ENCODE measurements at places on chromosomes 2 and 18.

GRCh38 chr2:101818531-101819451 lies 121.3 kb downstream of the MAP4K4 start:
- no peak for DNase-seq

DNA sequence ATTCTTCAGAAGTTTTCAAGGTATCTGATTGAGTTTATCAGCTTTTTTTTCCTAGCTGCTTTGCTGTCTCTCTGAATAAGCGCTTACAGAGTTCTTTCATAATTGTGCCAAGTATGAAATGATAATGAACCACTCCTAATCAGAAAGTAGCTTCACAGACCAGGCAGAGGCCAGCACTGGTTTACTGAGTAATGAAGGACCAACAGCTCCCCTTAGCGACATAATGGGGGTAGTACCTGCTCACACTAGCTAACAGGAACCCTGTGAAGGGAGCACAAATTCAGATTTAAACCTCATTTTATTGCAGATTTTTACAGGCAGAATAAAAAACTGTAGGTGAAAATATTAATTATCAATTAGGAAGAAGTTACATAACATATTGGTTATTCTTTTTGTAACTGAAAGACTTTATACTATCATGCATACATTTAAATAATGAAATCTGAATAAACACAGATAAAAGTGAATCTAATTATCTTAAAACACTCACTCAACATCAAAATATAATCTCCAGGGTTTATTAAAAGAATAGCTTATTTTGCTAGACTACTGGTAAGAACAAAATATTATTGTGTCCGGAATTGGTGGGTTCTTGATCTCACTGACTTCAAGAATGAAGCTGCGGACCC lies 53.7 kb upstream of the LRRC30 start:
- DNase-seq = peak; percentile 85

- DNase-seq = no peak
Observed at GRCh38 chr2:187037310-187037709, 188.3 kb upstream of the ZSWIM2 start.

GRCh38 chr2:11862049-11862448 lies 115.6 kb downstream of the LPIN1 start:
- no peak for DNase-seq

DNA sequence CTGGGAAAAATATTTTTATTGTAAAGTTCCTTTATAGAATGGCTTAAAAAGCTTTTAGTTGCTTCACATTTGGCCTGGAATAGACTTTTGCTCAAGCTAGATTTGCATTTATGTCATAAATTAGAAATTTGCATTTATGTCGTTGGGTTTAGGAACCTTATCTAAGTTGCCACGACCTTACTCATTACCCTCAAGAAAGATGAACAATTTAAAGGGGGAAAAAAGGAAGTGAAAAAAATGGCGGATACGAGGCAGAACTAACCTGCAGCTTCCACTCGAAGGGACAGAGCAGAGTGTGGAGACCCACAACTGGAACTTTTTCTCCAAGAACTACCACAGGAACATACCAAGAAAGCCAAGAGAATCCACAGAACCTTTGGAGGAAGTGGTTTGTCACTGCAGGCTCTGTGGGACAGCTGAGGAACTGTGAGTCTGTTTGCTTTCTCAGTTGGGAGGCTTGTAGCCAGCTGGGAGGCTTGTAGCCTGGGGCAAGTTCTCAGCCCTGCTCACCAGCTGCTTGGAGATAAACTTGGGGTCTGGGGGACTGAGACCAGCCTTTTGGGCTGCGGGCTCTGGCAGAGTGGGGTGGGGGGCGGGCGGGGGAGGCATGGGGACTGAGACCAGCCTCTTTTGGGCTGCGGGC lies 349.9 kb upstream of the MEIS1 start:
- DNase-seq = no peak

GRCh38 chr2:144481666-144482065 lies 38.3 kb downstream of the ZEB2 start:
- no peak for DNase-seq

- DNase-seq = no peak
Observed at GRCh38 chr2:94979406-94980375, 45.8 kb upstream of the MAL start.

DNA sequence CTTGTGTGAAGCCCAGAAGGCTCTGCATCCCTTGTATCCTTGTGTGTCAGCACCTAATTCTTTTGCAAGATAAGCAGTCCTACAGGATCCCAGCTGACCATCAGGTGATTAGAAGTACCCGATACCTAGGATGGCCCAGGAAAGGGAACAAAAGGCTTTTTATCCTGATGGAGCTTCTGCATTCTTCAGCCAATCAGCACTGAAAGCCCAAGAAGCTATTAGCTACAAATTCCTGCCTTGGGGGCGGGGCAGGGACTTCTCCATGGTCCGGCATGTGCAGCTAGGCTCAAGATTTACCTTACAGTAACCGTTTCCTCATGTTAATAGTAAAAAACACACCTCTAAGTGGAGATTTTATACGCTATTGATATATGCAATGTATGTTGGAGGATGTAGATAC lies 264.6 kb upstream of the THUMPD2 start:
- peak; percentile 22 for DNase-seq

GRCh38 chr2:107088156-107088555 lies 202.2 kb upstream of the ST6GAL2 start:
- no peak for DNase-seq

GRCh38 chr2:241988146-241988545 lies 118.6 kb downstream of the RTP5 start:
- no peak for DNase-seq

DNA sequence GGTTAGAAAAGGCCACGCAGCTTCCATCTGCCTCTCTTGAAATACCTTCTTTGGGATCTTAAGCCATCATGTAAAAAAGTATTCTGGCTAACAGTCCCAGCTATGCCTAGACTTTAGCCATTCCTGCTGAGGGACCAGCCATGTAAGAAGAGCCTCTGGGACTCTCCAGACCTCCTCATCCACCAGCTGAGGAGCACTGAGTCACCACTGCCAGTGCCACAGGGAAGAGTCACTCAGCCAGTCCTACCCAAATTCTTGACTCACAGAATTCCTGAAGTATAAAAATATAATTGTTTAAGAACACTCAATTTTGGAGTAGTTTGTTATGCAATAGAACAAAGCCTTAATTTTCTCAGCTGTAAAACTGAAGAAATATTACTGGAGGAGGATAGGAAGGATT lies 436.7 kb downstream of the ZEB2 start:
- no peak for DNase-seq

- no peak for DNase-seq
Observed at GRCh38 chr18:12625241-12625640, 32.7 kb downstream of the SPIRE1 start.

DNA sequence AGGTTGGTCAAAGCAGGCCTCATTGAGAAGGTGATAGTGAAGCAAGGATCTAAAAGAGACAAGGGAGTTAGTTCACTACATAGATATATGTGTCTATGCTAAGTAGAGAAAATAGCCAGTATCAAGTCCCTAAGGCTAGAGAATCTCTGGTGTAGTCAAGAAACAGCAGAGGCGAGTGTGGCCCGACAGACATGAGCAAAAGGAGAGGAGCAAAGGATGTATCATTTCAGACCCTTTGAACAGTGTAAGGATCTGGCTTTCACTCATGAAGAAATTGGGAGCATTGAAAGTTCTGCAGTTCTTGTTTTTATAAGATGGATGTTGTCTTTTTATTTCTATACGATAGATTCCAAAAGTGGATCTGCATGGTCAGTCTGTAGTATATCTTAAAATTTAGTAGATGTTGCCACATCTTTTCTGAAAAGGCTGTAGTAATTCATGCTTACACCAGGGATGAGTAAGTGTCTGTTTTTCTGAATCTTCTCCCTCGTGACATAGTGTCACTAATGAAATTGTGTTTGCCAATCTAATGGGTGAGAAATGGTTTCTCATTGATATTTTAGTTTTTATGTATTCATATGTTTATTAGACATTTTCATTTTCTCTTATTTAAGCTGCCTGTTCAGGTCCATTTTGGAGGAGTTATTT lies 18.8 kb downstream of the SP100 start:
- DNase-seq = no peak

DNA sequence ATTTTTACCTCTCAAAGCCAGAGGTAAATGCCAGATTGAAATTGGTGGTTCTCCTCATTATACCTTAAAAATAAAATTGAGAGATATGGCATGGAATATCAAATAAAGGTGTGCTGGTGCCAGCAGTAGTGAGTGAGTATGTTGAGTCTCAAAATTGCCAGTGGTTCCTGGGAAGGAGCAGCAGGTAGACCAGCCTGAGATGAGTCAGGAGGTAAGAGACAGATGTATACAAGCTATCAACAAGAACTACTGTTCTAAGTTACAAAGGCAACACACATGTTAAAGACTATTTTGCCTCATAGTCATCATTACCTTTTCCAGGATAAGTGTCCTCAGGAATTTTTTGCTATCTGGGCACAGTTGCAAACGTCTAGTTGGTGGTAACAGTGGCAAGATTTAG lies 1.3 kb upstream of the UPP2 start:
- DNase-seq = no peak

DNA sequence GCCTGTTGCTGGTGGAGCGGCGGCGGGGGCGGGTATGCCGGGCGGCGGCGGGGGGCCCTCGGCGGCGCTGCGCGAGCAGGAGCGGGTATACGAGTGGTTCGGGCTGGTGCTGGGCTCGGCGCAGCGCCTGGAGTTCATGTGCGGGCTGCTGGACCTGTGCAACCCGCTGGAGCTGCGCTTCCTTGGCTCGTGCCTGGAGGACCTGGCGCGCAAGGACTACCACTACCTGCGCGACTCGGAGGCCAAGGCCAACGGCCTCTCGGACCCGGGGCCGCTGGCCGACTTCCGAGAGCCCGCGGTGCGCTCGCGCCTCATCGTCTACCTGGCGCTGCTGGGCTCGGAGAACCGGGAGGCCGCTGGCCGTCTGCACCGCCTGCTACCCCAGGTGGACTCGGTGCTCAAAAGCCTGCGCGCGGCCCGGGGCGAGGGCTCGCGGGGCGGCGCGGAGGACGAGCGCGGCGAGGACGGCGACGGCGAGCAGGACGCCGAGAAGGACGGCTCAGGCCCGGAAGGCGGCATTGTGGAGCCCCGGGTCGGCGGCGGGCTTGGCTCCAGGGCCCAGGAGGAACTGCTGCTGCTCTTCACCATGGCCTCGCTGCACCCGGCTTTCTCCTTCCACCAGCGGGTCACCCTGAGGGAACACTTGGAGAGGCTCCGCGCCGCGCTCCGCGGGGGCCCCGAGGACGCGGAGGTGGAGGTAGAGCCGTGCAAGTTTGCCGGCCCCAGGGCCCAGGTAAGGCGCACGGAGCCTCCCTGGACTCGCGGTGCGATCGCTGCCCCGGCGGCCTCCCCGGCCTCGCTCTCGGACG lies 1.0 kb downstream of the ZCCHC2 start:
- no peak for DNase-seq

- no peak for DNase-seq
Observed at GRCh38 chr2:26652361-26653041, 11.3 kb upstream of the CIB4 start.

GRCh38 chr2:153311432-153311831 lies 167.1 kb downstream of the RPRM start:
- DNase-seq = no peak

- no peak for DNase-seq
Observed at GRCh38 chr2:20986024-20986939, 57.6 kb downstream of the APOB start.

- DNase-seq = no peak
Observed at GRCh38 chr2:236955521-236956030, 130.1 kb upstream of the COPS8 start.

GRCh38 chr18:54551590-54551989 lies 39.5 kb upstream of the DYNAP start:
- no peak for DNase-seq

- no peak for DNase-seq
Observed at GRCh38 chr2:179769323-179769722, 92.1 kb downstream of the ZNF385B start.

DNA sequence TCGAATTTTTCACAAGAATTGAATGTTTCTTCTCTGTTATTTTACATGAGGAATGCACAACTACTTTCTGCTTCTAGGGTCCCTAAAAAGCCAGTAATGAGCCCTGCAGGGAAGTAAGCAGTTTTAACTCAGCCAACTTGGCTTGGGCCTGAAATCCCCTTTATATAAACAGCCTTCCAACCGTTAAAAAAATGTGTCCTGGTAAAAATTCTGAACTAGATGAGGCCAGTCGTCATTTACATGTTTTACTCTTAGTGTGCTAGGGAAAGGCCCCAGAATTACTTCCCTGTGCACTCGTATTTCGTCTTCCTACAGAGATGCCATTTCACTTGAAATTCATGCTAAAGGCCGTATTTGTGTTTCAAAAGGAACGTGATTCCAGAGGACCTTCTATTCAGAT lies 42.4 kb upstream of the RPE start:
- DNase-seq = no peak

DNA sequence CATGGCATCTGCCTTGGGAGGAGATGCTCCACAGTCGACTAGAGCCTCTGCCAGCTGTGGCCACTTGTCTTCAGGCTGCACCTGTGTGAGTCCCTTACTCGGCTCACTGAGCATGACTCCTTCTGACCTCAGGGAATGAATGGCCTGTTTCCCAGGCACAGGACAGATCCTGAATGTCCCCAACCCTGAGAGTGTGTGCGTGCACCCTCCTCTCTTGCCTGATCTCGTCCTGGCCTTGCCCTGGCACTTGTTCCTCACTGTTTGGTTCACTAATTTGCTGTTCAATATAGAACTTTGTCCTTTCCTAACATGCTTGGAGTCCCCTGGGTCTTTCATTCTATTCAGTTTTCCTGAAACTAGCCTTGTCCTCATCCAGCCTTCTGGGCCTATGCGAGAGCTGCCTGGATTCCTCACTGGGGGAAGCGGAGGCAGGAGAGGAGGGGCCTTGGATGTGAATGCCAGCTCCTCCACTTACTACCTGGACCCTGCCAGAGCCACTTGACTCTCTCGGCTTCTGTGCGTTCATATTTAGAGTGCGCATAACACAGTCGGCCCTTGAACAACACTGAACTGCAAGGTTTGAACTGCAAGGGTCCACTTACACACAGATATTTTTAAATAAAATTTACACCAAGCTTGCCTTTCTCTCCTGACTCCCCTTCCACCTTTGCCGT lies 184.8 kb downstream of the ACKR3 start:
- DNase-seq = no peak

DNA sequence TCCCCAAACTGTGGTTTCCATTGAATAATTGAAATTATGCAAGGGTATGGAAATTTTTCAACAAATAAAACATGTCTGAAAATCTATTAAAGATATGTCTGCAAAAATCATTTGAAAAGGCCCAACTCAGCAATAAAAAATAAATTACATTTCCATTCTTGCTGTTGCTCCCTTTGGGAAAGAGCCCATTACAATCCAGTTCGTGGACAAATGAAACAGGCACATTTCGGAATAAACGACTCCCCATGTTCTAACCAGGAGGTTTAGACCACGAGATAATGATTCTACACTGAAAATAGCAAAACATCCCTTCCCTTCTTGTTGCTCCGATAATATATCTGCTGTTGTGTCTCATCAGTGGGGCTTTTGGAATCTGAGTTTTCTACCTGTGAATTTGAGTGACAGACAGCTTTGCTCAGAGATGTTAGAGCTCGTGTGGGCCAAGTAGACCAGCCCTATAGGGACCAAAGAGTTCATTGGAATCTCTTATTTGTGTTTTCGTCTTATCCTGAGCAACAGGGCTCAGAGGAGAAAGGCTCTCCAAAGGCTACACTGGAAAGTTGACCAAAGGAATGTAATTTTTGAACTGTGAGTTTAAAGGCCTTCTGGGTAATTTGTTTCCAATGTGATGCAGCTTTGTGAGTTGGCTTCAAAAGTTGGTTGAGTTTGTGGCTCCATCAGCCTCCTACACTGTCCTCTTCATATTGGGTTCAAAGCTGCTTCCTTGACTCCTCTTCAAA lies 119.5 kb downstream of the ACTR3 start:
- DNase-seq = no peak

- DNase-seq = no peak
Observed at GRCh38 chr18:79566771-79567431, 112.7 kb upstream of the CTDP1 start.

All from SK-MEL-5 (cell line).